ENCODE measurements at places on chromosomes 1 and 21. TPM values are rescaled to one million over a fixed set of nuclear protein-coding genes. Genes with fewer than 3 reads are reported as not detected.
A peak's percentile ranks its signal among the peaks of the same experiment; 100 is the strongest.

- H3K36me3 ChIP-seq = peaks cover 2% of the 10 kb centered on the region
- no peak overlapping the region for H3K27ac ChIP-seq
- H3K4me3 ChIP-seq = no peak overlapping the region
- H3K4me1 ChIP-seq = peaks cover 10% of the 10 kb centered on the region
- H3K27me3 ChIP-seq = no peaks in the 10 kb centered on the region
- peak; percentile 73 for DNase-seq
Observed at GRCh38 chr1:33300673-33301072, 20.2 kb downstream of the A3GALT2 start.

DNA sequence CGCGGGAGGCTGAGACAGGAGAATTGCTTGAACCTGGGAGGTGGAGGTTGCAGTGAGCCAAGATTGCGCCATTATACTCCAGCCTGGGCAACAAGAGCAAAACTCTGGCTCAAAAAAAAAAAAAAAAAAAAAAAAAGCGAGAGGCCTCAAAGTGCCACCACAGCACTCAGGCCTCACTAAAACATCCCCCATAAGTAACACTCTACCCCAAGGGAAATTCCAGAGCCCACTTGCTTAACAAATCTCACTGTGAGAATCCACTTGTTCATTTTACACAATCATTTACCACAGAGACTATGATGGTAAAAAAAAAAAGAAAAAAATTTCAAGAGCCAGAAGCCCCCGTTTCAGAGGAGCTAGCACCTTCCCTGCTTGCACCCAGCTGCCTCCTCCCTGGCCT is 26.3 kb upstream of the EXOSC10 start:
- DNase-seq = no peak
- H3K27ac ChIP-seq = no peak overlapping the region
- no peak overlapping the region for H3K4me3 ChIP-seq
- no peaks in the 10 kb centered on the region for H3K4me1 ChIP-seq
- peaks cover 21% of the 10 kb centered on the region for H3K36me3 ChIP-seq
- H3K27me3 ChIP-seq = no peaks in the 10 kb centered on the region

DNA sequence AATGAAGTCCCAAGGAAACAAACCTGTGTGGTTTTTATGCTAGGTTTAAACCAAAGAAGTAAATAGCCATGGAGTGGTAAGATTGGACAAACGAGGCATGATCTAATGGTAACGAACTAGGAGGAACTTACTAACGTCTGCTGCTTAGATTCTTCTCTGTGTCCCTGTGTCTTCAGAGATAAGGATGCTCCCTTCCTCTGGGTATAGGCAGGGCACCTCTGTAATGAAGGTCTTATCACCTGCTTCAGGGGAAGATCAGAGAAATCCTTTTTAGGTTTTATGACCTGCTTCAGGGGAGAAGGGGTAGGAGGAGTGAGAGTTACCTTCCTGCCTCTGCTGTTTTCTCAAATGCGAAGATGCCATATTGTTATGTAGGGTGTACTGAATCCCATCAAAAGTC is 214.9 kb upstream of the L1TD1 start:
- no peak overlapping the region for H3K27ac ChIP-seq
- H3K4me3 ChIP-seq = no peak overlapping the region
- H3K4me1 ChIP-seq = no peaks in the 10 kb centered on the region

DNA sequence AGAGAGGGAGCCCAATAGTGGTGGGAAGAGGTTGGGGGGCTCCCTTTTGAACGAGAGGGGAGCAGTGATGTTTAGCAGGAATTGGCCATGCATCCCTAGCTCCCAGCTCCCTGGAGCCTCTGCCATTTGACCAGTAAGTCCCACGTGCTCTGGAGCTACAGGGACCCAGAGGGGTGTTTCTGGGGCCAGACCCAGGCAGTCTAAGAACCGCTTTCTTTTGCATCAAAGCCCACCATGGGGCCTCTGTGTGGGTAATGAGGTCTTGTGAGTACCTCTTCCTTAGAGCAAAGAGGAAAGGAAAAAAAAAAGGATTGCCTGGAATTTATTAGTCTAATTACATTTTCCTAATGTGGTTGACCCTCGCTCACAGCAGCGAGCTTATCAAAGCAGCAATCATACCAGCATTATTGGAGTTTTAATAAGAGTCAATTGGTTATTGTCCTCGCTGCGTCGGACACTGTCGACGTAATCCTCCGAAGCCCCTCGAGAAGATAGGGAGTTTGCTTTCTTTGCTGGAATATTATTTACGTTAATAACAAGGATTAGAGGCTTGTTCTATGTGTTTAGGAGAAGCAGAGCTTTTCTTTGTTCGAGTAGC is 17.6 kb downstream of the ACTL8 start:
- no peak overlapping the region for H3K27ac ChIP-seq
- no peak for DNase-seq
- H3K4me1 ChIP-seq = peaks cover 15% of the 10 kb centered on the region
- H3K4me3 ChIP-seq = no peak overlapping the region
- no peaks in the 10 kb centered on the region for H3K36me3 ChIP-seq

GRCh38 chr1:226553266-226553923 is 4.8 kb downstream of the STUM start:
- H3K4me1 ChIP-seq = no peaks in the 10 kb centered on the region
- no peak overlapping the region for H3K27ac ChIP-seq
- no peaks in the 10 kb centered on the region for H3K36me3 ChIP-seq
- H3K27me3 ChIP-seq = peaks cover 28% of the 10 kb centered on the region
- H3K4me3 ChIP-seq = no peak overlapping the region
- no peak for DNase-seq

DNA sequence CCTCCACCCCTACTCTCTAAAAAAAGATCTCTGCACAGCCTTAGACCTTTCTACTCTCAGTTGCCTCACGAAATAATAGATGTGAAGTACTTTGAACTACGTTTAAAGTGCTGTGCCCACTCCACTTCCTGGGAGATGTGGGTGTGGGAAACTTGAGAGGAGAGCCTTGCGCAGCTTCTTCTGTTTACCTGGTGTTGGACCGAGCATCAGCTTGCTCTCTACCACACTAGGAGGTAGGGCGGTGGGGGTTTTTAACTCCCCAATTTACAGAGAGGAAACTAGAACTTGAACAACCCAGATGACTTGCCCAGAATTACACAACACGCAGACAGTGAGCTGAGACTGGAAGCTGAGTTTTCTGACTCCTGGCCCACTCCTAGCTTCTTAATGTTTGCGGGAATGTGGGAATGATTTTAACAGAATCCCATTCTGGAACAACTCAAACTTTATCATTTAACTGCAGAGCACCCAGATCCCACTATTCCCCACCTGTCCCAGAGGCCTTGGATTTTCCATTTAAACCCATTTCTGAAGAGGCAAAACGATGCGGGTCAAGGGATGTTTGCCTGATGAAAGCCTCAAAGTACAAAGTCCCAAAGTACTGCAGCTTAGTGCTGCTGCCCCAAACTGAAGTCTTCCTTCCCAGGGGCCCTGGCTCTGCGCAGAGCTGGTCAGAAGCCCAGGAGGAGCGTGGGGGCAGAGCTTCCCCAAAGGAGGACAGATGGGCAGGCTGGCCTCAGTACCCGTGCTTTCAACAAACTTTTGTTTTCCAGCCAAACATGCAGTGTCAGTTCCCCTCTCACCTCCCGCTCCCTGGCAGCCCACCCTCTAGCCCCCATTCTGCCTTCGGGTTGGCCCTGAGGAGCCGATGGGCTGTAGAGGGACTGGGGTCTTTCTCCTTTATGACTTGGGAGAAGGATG is 19.0 kb downstream of the BTG2 start:
- no peaks in the 10 kb centered on the region for H3K36me3 ChIP-seq
- H3K27ac ChIP-seq = no peak overlapping the region
- DNase-seq = no peak

GRCh38 chr1:21898326-21899200 is 38.5 kb downstream of the HSPG2 start:
- no peak overlapping the region for H3K4me3 ChIP-seq
- peaks cover 38% of the 10 kb centered on the region for H3K4me1 ChIP-seq
- H3K36me3 ChIP-seq = peaks cover 15% of the 10 kb centered on the region
- H3K27me3 ChIP-seq = no peaks in the 10 kb centered on the region

- H3K4me1 ChIP-seq = peaks cover 7% of the 10 kb centered on the region
- no peaks in the 10 kb centered on the region for H3K36me3 ChIP-seq
Observed at GRCh38 chr21:41680444-41681347, 86.2 kb downstream of the RIPK4 start.

DNA sequence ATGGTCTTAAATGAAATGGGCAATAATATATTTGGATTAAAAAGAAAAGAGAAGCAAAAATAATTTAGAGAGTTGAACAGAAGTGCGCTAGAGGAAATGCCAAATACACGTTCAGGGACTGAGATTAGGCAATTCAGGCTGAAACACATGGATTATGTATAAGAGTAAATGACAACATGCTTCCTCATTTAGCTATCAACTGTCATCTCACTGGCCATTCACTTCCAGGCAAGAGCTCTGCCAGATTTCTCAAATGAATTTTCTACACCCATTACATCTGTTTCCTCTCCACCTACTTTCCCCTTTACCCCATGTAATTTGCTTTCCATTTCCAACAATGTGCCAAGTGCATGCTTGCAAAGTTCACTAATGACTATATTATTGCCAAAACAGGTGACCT is 582.4 kb downstream of the LTN1 start:
- H3K27ac ChIP-seq = no peak overlapping the region
- no peak for DNase-seq
- no peaks in the 10 kb centered on the region for H3K36me3 ChIP-seq
- no peaks in the 10 kb centered on the region for H3K27me3 ChIP-seq
- no peak overlapping the region for H3K4me3 ChIP-seq

DNA sequence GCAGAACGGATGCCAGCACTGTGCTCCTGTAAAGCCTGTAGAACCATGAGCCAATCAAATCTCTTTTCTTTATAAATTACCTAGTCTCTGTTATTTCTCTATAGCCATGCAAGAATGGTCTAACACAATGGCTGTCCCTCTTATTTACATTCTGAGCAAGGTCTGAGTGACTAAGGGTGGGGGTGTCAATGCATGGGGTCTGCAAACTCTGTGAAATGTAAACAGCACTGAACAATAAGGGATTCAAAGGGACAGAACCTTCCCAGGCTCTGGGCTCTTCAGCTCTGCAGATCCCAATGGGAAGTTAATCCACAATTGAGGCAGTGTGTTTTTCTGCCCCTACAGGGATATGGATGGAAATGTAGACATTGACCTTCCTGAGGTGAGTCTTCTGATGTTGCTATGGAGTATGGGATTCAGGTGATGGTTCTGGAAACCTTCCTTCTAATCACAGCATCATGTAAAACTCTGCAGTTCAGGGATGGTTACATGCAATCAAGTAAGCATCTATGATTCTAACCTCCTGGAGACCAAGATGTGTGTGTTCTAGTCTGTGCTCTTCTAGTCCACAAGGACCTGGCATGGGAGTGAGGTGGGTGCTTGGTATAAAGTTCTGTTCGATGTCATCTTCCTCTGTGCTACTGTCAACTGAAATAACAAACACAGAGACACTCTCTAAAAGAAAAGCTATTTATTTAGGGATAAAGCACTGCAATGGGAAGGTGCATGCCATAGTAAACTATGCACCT is 38.6 kb downstream of the CAPN9 start:
- no peaks in the 10 kb centered on the region for H3K36me3 ChIP-seq
- DNase-seq = no peak
- no peaks in the 10 kb centered on the region for H3K4me1 ChIP-seq
- H3K27ac ChIP-seq = no peak overlapping the region

Gene KMO
- polyA plus RNA-seq = 0.07 TPM

Gene OR14I1
- polyA plus RNA-seq = not detected

Gene CYP4A22
- polyA plus RNA-seq = not detected

Gene NR0B2
- not detected for polyA plus RNA-seq

Gene GRHL3
- polyA plus RNA-seq = 0.03 TPM

Gene SH3BGR
- polyA plus RNA-seq = 1.8 TPM

Gene DPT
- 7.7 TPM for polyA plus RNA-seq
